Activated CD8-positive, alpha-beta memory T cell treated with anti-CD3 and anti-CD28 coated beads for 4 hours (primary cell): ENCODE measurements at places on chromosomes 2 and 18.

DNA sequence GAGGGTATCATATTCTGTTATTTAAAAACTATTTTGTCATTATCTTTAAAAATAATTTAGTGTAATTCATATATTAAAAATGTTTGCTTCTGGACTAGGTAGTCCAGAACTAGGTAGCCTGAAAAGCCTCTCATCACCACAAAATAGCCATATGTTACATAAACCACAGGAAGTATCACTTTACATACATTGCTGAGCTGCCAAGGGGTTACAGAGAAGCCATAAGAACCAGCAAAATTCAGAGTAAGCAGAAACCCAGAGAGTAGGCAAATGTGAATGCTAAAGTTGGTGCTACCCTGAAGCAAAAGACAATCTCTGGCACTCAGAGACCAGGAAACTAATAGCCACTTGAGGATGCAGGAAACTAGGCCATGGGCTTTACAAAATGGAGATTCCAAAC lies 60.9 kb downstream of the LOXHD1 start:
- no peak for DNase-seq

DNA sequence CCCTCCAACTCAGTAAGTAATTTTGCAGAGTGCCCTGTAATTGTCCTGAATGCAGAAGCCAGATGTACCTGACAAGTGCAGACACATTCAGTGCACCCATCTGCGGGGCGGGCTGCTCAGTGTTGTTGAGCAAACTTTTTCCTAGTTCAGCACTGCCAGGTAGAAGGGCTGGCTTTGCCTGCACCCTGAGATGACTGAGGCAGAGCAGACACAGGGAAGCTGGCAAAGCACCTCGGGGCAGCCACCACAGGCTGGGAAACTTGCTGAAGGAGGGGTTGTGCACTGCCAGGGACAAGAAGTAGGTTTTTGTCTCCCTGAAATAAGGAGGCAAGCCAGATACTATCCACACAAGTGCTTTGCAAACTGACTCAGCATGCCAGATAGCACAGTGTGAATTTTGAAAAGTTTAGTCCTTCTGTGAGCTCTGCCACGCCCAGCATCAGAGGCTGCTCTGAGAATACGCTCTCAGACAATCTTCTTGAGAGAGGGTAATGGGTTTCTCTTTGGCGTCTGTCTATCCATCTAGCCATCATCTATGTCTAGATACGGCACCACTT lies 62.3 kb downstream of the SOWAHC start:
- DNase-seq = no peak

DNA sequence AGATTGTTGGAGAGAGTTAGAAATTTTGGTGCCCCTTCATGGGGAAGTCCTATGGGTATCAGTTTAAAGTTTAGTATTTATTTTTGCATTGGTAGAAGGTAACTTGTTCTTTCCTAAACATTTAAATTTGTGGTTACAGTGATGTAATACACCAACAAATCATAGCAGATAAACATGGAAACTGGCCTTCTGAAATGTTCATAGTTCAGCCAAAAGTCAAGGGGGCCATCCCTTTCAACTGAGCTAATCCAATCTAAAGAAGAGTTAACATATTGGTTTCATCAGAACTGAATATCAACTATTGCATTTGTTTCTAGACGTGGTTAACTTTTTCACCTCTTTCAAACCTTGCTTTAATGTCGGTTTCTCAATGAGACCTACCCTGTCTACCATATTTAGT lies 46.3 kb downstream of the PPP1R1C start:
- DNase-seq = no peak

- DNase-seq = no peak
Measured at GRCh38 chr18:3256693-3257626, 5.0 kb upstream of the MYL12B start.

GRCh38 chr2:227822416-227823003 lies 8.9 kb downstream of the CCL20 start:
- no peak for DNase-seq

DNA sequence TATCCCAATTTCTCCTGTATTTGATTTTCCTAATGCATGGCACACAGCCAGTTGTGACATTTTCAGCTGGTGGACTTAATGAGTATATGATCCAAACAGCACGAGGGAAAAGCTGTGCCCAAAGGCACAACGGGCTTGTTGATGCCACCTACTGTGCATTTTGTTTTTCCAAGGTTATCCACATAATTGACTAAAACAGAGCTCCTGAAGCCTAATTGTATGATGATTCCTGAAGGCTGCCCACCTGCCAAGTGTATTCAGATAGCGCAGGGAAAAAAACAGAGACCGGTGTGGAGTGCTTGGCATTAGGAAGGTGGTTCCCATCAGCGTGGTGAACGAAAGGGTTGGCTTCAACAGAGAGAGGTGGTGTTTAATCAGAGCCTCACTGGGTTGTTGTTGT lies 14.9 kb downstream of the RBMS1 start:
- no peak for DNase-seq

DNA sequence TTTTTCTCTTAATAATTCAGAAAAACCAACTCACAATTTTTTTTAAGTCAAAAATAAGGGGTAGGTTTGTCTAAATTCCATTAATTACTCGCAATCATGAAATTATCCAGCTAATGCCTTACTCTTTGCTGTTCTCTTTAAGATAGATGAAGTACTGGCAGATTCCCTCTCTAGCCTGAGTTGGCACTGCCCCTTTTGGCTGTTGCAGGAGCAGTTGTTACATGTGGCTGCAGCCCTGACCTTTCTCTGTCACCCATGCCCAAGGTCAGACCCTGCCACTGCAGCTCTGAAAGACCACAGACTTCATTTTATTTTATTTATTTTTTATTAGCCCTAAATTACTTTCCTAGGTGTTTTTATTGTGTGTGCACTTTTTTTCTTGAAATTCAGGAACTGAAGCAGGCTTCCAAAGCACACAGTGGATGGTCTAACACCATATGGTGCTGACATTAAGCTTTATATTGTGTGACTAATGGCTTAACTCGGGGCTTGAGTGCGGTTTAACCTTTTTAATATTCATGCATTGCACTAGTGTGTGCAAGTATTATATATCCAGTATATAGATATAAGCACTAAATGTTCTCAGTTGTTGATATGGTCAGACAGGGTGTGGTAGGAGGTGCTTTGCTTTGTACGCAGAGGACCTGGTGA lies 313.0 kb downstream of the CDH2 start:
- DNase-seq = no peak

DNA sequence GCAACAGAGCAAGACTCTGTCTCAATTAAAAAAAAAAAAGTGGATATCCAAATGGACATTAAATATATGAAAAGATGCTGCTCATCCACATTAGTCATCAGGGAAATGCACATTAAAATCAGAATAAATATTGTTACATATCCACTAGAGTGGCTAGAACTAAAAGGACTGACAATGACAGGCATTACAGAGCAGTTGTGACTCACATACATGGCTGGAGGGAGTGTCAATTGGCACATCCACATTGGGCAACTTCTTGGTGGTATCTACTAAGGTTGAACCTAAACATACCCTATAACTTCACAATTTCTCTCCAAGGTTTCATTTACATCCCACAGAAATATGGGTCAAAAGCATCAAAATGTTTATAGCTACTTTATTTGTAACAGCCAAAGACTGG lies 14.0 kb upstream of the DNER start:
- DNase-seq = no peak

GRCh38 chr18:36316246-36316645 lies 18.7 kb downstream of the FHOD3 start:
- DNase-seq = no peak

- no peak for DNase-seq
Measured at GRCh38 chr2:217740178-217740577, 262.6 kb downstream of the TNS1 start.

DNA sequence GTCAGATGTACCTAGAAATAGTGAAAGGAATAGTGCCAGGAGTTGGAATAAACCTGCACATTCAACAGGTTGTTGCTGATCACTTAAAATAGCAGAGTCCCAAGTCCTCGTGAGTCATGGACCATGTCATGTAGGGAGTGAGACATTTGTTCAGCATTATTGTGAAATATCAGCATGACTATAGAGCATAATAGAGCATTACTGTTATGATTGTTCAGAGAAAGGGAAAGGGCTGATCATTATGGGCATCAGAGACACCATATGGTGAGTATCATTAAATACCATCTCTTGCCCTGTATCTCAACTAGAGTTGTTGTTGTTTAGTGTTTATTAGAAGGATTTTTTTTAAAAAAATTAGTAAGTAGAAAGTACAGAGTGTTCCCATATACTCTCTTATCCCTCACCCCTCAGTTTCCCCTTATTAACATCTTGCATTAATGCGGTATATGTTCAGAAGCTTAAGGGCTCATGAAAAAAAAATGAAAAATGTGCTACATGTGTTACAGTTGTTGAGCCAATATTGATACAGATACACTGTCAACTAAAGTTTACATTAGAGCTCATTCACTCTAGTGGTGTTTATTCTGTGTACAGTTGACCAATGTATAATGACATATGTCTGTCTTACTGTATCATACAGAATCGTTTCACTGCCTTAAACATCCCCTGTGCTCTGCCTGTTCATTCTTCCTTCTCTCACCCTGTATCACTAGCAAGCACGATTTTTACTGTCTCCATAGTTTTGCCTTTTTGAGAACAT lies 5.7 kb downstream of the ELAC1 start:
- DNase-seq = no peak

- no peak for DNase-seq
Measured at GRCh38 chr2:119681868-119682220, 2.8 kb downstream of the TMEM177 start.

- no peak for DNase-seq
Measured at GRCh38 chr2:120596990-120597594, 138.6 kb upstream of the GLI2 start.
